ENCODE measurements at places on chromosomes 4 and X. TPM values are rescaled to one million over a fixed set of nuclear protein-coding genes. Genes with fewer than 3 reads are reported as not detected.

GRCh38 chr4:105329081-105329480 lies 144.8 kb downstream of the PPA2 start:
- no peak overlapping the region for H3K27ac ChIP-seq
- no peak overlapping the region for H3K4me3 ChIP-seq
- no peak for DNase-seq
- H3K27me3 ChIP-seq = no peaks in the 10 kb centered on the region
- H3K4me1 ChIP-seq = no peaks in the 10 kb centered on the region
- H3K36me3 ChIP-seq = no peaks in the 10 kb centered on the region

DNA sequence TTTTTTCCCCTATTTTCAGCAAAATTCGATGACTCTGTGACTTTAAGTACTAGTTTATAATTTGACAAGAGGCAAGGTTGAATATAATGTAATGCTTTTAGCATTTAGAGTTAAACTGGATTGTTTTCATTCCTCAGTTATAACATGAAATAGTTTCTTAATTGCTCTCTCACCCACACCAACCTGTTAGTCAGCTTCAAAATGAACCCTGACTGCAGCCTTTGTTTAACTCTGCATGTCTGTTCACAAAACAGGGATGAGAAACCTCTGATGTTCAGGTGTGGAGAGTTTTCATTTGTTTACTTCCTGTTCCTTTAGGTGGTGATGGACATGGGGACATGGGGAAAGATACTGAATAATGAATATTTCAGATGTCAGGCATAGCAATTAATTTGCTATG lies 49.9 kb upstream of the MND1 start:
- no peaks in the 10 kb centered on the region for H3K36me3 ChIP-seq
- no peak overlapping the region for H3K27ac ChIP-seq
- H3K4me1 ChIP-seq = no peaks in the 10 kb centered on the region
- no peak overlapping the region for H3K4me3 ChIP-seq

The F8A3 gene
- 0.24 TPM for total RNA-seq

The SLC49A3 gene
- total RNA-seq = 0.07 TPM

GRCh38 chr4:107736924-107737448 lies 17.0 kb upstream of the PAPSS1 start:
- H3K27ac ChIP-seq = peak overlapping the region; percentile 66
- H3K4me1 ChIP-seq = peaks cover 41% of the 10 kb centered on the region
- H3K4me3 ChIP-seq = no peak overlapping the region
- no peaks in the 10 kb centered on the region for H3K27me3 ChIP-seq

DNA sequence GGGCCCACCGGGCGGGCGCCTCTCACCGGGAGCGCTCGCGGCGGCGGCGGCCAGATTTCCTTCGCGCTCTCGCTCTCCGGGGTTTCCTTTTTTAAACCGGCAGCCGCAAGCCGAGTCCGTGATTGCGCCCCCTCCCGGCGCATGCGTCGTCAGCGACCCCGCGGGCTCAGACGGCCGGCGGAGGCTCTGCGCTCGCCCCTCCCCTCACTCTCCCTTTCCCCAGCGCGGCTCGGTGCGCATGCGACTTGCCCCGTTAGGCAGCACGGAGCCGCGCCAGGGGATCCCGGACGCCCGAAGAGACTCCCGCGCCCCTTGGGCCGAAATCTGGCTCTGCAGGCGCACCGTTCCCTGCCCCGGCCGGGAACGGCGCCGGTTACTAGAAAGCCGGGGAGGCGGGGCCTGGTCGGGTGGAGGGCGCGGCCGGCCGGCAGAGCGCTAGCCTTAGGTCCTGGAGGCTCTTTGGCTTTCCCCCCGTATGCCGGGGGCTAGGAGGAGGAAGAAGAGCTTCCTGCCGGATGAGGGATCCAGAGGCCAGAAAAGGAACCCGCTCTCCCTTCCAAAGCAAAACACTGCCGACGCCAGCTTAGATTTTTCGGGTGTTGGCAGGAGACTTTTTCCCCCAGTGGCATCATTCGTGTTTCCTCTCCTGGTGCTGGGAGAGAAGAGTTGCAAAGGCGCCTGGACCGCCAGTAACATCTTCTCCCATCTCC lies at the start of gene CLOCK:
CLOCK (minus strand) TSS at position 154 of the 710 bp plus-strand sequence. CDS start 64,124 bp downstream, outside the sequence.
- peak within 1 kb of the TSS; percentile 91 for H3K4me3 ChIP-seq
- H3K27me3 ChIP-seq = no peaks in the 10 kb centered on the region
- peak within 1 kb of the TSS; percentile 98 for H3K27ac ChIP-seq
- H3K4me1 ChIP-seq = peaks cover 38% of the 10 kb centered on the region
- DNase-seq = peak; percentile 74

DNA sequence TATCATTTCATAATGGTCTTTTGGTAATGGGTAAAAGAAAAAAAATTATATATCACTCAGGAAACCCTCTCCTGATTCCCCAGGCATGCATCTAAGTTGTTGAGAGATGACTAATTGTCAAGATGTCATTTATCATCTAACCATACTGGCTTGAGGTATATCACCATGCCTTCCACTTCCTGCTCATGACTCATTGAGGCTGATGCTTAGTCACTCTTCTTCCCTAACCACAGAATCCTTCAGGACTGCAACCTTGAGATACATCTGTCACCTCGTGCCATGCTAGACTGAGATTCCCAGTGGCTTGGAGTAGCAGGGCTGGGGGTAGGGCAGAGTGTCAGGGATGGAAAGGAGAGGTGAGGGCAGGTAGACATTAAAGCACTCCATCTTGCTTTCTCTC lies 782.5 kb upstream of the INTU start:
- H3K4me1 ChIP-seq = no peaks in the 10 kb centered on the region
- no peaks in the 10 kb centered on the region for H3K27me3 ChIP-seq
- no peak overlapping the region for H3K4me3 ChIP-seq
- no peaks in the 10 kb centered on the region for H3K36me3 ChIP-seq

The ITIH6 gene
- total RNA-seq = not detected

The FRMD7 gene
- total RNA-seq = not detected

DNA sequence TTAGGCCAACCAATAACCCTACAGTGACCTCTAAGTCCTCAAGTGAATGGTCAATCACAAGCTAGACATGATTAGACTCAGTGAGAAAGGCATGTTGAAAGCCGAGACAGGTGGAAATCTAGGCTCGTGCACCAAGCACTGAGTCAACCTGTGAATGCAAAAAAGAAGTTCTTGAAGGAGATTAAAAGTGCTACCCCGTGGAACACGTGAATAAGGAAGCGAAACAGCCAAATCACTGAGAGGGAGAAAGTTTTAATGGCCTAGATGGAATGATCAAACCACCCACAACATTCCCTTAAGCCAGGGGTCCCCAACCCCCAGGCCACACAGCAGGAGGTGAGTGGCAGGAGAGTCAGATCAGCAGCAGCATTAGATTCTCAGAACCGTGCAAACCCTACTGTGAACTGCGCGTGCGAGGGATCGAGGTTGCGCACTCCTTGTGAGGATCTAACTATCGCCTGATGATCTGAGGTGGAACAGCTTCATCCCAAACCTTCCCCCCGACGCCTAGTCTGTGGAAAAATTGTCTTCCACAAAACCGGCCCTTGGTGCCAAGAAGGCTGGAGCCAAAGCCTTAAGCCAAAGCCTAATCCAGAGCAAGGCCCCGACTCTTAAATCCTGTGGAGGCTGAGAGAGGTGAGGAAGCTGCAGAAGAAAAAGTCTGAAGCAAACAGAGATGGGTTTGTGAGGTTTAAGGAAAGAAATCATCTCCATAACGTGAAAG lies 19.5 kb upstream of the PDE6B start:
- no peak for DNase-seq
- H3K4me3 ChIP-seq = no peak overlapping the region
- H3K27me3 ChIP-seq = peaks cover 11% of the 10 kb centered on the region
- no peaks in the 10 kb centered on the region for H3K36me3 ChIP-seq

The DCAF8L2 gene
- total RNA-seq = not detected

- no peak for DNase-seq
- H3K4me3 ChIP-seq = no peak overlapping the region
- H3K36me3 ChIP-seq = no peaks in the 10 kb centered on the region
- H3K27ac ChIP-seq = no peak overlapping the region
- H3K4me1 ChIP-seq = no peaks in the 10 kb centered on the region
- no peaks in the 10 kb centered on the region for H3K27me3 ChIP-seq
Observed at GRCh38 chr4:149135062-149135461, 680.6 kb downstream of the IQCM start.

The SSX4B gene
- total RNA-seq = not detected

DNA sequence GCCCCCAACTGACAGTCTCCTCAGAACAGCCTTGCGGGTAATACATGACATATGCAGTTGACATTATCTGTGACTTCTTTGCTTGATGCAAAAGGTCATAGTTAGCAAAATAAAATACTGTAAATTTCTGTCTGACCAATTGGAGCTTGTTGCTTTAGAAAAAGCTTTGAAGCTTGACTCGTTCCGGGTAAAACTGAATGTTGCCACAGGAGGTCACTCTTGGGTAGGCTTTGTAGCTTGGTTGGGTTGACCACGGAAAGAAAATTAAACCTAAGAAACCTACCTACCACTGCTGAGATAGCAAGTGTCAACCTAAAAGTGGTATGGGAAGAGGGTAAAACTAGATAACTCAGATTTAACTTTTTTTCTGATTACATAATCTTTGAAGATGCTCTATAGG lies 23.2 kb downstream of the PRPS2 start:
- H3K27me3 ChIP-seq = no peaks in the 10 kb centered on the region
- H3K27ac ChIP-seq = no peak overlapping the region
- peak; percentile 29 for DNase-seq
- H3K4me1 ChIP-seq = no peaks in the 10 kb centered on the region
- no peak overlapping the region for H3K4me3 ChIP-seq

All from HepG2 (cell line).